NCI-H2081 treated with DMSO at 0.1 percent for 48 hours (cell line): ENCODE measurements at places on chromosomes 5 and 9.

GRCh38 chr9:104746798-104747197 is 685 bp upstream of the NIPSNAP3A start:
- no peak for DNase-seq

GRCh38 chr5:52041842-52042241 is 658.6 kb downstream of the ISL1 start:
- DNase-seq, result no peak

GRCh38 chr5:108295578-108296368 is 86.1 kb downstream of the FBXL17 start:
- no peak for DNase-seq

DNA sequence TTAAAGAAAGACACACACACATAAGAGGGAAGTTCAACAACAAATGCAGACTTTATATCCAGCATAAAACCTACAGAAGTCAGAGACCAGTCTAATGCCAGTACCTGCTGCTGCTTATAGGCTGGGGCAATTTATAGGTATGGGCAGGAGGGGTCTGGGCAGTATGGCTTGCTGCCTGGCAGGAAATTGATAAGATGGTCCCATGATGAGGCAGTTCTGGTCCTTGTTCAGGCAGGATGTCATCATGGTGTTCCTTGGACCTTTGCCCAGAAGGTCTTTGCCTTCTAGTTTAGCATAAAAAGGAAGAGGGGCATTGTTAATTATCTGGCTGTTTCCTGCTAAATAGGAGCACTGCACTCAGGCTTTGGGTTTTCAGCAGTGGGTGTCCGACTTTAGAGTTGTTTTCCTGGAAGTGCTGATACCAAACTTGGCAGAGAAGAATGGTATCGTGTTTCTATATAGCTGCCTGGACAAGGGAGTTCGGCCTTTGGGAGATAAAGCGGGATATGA is 10.4 kb upstream of the PDCD1LG2 start:
- DNase-seq, result peak; percentile 40

- DNase-seq, result no peak
These were observed 277.1 kb downstream of the BRINP1 start for GRCh38 chr9:119092125-119092524.

GRCh38 chr5:107456281-107456715 is 214.4 kb downstream of the EFNA5 start:
- DNase-seq, result no peak

- DNase-seq, result no peak
These were observed 437.6 kb downstream of the KIAA0825 start for GRCh38 chr5:94180761-94181160.

DNA sequence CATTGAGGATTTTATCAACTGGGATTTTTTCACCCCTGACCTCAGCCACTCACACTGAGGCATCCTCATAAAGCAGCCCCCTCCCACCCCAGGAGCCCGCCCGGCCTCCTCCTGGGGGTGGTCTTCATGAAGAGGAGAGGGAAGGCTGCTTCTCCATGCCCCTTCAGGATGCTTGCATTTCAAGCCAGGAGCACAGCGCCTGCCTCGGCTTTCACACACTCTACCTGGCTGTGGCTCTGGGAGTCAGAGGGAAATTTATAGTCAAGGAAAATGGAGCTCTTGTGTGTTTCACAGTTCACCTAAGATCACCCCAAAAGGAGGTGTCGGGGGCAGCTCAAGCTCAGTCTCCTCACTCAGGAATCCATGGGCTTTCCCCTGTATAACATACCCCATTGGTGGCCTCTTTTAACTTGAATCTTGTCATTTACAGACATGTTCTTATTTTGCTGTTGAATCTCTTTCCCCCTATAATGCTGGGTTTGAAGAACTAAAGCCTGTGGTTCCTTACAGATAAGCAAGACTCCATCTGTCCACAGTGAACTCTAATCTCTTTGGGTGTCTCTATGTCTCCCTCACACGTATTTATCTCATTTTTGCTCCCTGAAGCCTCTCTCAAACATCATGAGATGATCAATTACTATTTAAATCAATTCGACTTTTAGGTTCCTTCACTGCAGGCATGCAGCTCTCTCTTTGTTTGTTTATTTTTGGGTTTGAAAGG is 22.6 kb upstream of the IQGAP2 start:
- no peak for DNase-seq

DNA sequence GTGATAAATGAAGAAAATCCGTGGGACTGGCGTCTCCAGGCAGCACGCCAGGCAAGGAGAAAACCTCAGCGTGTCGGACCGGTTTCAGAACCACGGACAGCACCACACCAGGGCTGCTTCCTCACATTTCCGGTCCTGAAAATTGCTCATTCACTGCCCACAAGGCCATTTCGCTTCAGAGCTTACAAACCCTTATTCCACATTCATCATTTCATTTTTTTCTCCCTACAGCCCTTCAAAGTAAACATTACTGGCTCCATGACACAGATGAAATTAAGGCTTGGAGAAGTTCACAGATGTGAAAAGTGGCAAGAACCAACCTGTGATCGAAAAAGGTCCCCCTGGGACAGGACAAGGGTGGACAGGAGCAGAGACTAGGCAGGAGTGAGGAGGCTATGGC is 1.5 kb upstream of the GPRIN1 start:
- DNase-seq, result no peak

GRCh38 chr5:72408603-72409002 is 88.4 kb downstream of the PTCD2 start:
- DNase-seq, result no peak

DNA sequence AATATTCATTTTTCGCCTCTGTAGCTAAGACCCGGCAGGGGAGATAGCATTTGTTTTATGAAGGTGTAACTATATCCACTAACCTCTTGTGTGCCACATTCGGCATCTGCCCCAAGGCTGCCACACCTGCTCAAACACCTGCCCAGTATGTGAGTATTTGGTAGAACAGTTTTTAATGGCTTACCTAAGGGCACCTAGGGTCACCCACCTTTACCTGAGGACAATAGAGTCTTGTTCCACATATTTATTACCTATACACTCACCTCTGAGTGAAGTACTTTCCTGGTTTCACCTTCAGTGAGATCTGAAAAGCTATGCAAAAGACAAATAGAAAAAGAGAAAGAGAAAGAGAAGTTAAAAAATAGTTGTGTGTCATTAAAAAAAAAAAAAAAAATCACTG is 68.0 kb upstream of the PIP5K1B start:
- DNase-seq, result peak; percentile 47

DNA sequence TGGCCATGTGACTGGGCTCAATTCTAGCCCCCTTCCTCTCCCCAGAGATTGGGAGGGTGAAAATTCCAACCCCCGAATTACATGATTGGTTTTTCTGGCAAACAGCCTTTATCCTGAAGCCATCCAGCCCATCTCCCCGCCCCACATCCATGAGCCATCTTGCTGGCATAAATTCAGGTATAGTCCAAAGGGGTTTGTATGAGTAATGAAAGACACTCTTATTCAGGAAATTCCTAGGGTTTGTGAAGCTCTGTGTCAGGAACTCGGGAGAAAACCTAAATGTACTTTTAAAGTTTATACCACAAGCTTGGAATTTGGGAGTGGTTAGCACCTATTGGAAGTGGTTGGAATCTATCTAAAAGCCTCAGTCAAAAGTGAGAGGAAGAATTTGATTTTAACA is 80.6 kb upstream of the SIMC1 start:
- DNase-seq, result no peak

DNA sequence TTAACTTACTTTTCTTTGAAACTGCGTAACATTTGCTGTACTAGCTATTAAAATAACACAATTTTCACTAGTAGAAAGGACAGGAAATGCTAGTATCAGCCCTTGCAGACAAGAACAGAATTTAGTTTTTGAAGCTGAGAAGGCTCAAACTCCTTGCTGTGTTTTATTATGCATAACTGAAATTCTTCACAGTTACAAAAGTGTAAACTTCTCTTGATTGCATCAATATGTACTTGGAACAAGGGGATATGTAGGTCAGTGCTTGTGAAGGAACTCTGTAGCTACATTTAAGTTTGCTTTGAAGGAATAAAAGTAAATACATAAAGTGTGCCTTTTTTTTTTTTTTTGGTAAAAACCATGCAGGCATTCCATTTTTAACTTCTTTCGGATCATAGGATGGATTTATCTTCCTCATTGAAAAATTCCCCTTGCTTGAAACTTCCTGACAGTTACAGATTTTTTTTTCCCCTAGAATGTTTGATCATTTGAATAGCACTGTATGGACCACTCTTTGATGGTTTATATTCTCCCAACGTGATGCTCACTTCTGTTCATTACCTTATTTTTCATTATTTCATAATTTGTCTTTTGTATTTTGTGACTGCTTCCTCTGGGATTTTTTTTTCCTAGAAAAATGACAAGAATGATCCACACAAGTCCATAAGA is 94.9 kb upstream of the DAB2 start:
- DNase-seq, result no peak

DNA sequence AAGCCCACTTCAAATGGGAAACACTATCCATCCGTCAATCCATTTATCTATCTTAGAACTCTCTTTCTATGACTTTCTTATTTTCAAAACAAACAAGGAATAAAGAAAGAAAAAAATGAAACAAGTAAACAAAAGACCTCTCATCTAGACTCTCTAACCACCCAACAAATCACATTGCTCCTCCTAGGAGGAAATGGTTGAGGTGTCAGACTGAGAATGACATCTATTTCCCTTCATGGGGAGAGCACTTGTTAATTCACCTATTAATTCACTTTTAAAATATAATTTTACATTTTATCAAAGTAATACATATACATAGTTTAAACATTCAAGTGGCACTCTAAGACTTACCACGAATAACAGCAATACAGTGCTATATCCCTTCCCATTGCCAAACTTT is 2.4 kb upstream of the IL31RA start:
- no peak for DNase-seq

GRCh38 chr5:105752801-105753200 is 1917.9 kb downstream of the EFNA5 start:
- no peak for DNase-seq

DNA sequence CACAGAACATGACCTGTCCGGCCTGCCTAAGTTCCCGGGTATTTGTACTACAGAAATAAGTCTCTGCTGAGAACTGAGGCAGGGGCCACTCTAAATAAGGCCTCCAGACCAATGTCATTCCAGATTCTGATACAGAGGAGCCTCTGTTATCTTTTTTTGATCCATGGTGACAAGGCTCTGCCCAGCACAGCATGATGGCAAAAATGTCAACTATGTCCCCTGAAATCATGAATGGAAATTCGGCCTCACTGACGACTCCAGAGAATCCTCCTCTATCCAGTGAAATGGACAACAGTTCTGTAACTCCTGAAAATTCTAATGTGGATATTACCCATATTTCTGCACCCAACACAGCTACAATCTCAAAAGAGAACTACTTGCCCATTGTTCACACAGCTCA is 335.0 kb downstream of the DNAH5 start:
- DNase-seq, result no peak

- DNase-seq, result no peak
These were observed 14.2 kb upstream of the AHRR start for GRCh38 chr5:307306-307705.

DNA sequence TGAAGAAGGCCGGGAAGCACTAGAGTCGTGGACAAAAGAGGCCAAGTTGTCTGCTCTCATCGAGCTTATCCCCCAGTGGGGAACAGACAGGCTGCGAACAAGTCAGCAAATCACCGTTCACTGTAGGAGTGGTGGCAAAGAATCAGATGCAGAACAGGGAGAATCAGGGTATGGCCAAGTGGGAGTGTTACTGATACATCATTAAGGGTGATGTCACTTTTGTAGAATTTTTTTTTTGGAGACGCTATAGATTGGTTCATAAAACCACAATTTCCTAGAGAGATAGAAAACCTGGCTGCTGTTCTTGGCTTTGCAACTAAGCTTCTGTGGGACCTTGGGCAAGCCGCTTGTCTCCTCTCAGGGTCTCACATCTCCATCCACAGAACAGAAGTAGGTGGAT is 21.3 kb downstream of the SPRY4 start:
- no peak for DNase-seq

GRCh38 chr5:83323557-83324180 is 147.9 kb upstream of the VCAN start:
- DNase-seq, result no peak

DNA sequence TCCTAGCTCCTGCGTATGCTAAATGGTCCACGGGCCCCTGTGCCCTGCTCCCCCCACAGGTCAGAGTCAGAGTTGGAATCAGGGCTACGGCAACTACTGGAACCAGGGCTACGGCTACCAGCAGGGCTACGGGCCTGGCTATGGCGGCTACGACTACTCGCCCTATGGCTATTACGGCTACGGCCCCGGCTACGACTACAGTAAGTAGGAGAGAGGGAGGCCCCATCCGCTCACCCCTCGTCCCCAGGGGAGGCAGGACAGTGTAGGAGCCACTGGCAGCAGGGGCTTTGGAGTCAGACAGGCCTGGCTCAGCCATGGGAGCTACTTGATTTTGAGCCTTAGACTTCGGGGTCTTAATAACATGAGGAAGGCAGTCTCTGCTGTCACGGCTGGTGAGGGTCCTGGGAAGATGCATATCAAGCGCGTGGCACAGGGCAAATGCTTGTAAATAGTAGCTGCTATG is 5.8 kb downstream of the HNRNPAB start:
- DNase-seq, result no peak

- no peak for DNase-seq
These were observed 19.9 kb downstream of the TLR4 start for GRCh38 chr9:117723986-117724625.

DNA sequence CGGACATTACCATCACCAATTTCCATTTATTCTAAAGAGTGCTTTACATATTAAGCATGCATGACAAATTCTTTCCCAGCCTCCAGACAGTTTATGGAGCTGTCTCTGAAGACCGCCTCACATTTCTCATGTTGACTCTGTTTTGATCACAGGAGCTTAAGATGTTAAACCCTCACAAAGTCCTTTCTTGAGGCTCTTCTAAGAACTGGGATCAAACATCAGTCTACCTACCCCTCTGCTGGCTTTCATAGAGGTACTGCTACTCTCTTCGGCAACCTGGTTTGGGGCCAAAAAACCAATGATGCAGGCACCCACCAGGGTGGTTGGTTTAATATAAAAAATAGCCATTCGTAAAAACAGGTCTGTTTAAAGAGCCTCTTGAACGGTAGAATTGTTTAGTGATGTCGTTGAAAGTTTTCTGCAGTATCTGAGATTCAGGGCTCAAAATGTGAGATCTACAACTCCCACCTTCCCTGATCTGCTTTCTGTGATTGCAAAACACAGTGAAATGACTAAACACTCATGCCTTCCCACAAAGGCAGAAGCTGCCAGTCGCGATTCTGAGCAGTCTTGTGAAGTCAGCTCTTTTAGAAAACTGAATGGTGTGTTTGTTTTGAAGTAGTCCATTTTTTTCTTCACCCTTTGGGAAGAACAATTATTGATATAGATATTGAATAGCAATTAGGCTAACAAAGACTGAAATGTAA is 3.5 kb downstream of the RXFP3 start:
- DNase-seq, result no peak

DNA sequence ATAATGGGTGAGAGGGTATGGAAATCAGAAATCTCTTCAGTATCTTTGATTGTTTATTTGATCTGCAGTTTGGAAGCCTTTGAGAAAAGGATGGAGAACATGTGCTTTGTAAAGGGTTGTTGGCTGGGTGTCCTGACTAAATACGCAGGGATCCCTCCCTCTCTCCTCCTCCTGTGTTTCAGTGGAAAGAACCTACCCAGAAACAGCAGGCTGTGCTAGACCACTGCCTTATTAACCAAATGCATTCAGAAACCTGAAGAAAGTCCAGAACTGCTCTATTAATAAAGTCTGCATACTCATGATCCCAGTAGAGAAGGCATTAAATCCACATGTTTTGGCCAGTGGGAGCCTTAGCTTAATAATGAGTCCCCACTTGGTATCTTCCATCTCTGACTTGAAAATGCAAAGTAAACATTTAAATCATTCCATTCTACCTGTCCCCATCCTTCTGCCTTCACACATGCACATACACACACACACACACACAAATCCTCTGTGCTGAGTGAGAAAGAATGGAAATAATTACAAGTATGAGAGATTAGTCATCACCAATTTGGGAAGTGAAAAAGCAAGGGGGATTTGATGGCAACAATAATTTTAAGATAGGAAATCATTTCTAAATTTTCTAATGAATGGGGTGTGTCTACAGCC is 10.0 kb upstream of the LECT2 start:
- no peak for DNase-seq
